ENCODE measurements at places on chromosomes 7 and 10. TPM values are rescaled to one million over a fixed set of nuclear protein-coding genes. Genes with fewer than 3 reads are reported as not detected.

Gene NUTM2A
- total RNA-seq = 3.0 TPM

Gene PRKAR2B
- 56.3 TPM for total RNA-seq

Gene PKD2L1
- total RNA-seq = not detected

Gene ZNF239
- 6.1 TPM for total RNA-seq

Gene THSD7A
- 2.0 TPM for total RNA-seq

Gene AKR1C8
- not detected for total RNA-seq

Gene FFAR4
- total RNA-seq = not detected

Gene PITX3
- total RNA-seq = 5.5 TPM

Gene IL2RA
- not detected for total RNA-seq

Gene OR9A2
- total RNA-seq = 0.60 TPM

Gene SYT15B
- 0.04 TPM for total RNA-seq

Gene CALD1
- total RNA-seq = 22.6 TPM

Gene CYP2C19
- total RNA-seq = not detected

Gene KLLN
- total RNA-seq = 1.8 TPM

Gene PPA1
- 44.9 TPM for total RNA-seq

Gene FLNC
- total RNA-seq = 516 TPM

Gene OGDHL
- 35.4 TPM for total RNA-seq

Gene ZNF655
- 118 TPM for total RNA-seq

Gene HECTD2
- 6.7 TPM for total RNA-seq

Gene CCZ1B
- 19.8 TPM for total RNA-seq

Gene ARL3
- total RNA-seq = 16.3 TPM

Gene SPOCK2
- total RNA-seq = 1.3 TPM

Gene KAZALD1
- 52.9 TPM for total RNA-seq

Gene CDHR3
- total RNA-seq = 12.2 TPM

Gene SLC18A2
- total RNA-seq = 0.42 TPM

Gene RFC2
- 14.6 TPM for total RNA-seq

Gene SHTN1
- total RNA-seq = 2.9 TPM

Gene SFMBT2
- total RNA-seq = 4.4 TPM

Gene ACHE
- total RNA-seq = 25.6 TPM

Gene SLC13A1
- total RNA-seq = not detected

Gene CCDC7
- total RNA-seq = 2.8 TPM

Gene FAM237B
- total RNA-seq = not detected

Gene NXPH1
- total RNA-seq = 0.95 TPM

Gene MYL10
- total RNA-seq = not detected

Gene SPDYE3
- total RNA-seq = not detected

Gene NUTM2D
- 10.5 TPM for total RNA-seq

Gene FGFR2
- 47.1 TPM for total RNA-seq

Gene TMEM225B
- 0.81 TPM for total RNA-seq

Gene CLDN4
- total RNA-seq = 0.48 TPM

Gene CYP26A1
- total RNA-seq = 1.2 TPM
